ENCODE measurements at places on chromosomes 7 and 10.
A peak's percentile ranks its signal among the peaks of the same experiment; 100 is the strongest.

- no peak for DNase-seq
Observed at GRCh38 chr7:50805447-50806125, 22.9 kb upstream of the GRB10 start.

DNA sequence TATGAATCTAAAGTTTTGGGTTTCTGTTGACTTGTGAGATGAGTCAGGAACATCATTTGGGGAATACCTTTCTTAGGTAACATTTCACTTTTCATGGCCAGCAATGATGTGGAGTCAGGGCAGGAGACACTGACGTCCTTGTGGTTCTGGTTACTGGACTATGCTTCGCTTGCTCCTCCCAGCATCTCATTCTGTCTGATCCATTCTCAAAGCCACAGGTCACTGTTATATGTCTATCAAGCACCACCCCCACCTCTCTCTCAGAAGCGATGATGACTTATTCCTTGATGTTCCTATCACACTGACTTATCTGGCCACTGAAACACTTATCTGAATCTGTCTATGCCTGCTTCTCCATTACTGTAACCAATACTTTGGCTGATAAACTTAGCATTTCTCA lies 51.6 kb downstream of the TES start:
- DNase-seq = no peak

DNA sequence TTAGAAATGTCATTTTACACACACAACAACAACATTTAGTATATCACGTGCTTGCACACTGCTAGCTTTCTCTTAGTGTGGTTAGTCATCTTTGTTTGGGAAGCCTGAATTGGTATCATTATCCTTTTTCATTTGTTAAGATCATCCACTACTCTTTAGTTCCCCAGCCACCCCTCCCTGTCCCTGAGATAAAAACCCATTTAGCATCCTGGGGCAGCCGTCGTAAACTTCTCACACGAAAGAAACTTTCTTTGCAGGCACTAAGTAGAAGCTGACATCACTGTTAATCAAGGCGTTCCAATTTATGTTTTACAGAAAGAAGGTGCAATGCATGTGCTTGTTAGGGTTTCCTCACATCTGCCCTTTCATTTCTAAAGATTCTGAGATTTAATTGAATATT lies 475.1 kb upstream of the FZD8 start:
- DNase-seq = no peak

- DNase-seq = no peak
Observed at GRCh38 chr10:101007099-101007711, 7.6 kb downstream of the LZTS2 start.

GRCh38 chr7:80740778-80741545 lies 102.5 kb downstream of the CD36 start:
- DNase-seq = no peak

GRCh38 chr10:35834877-35835494 lies 192.9 kb upstream of the FZD8 start:
- DNase-seq = no peak

DNA sequence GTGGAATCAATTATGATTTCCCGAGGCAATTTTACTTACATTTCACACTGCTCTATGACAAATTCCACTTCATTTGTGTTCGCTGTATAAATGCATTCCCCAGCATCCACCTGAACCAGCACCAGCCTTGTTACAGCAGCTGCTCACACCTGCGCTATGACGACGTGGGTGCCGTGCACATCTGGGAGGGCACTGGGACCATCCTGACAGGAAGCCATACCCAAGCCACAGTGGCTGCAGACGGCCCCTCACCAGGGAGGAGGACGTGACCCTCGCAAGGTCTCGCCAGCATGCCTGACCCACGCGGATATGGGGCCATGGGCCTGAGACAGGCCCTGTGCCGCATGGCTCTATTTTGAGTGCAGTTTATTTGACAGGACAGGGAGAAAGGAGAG lies 201.3 kb downstream of the MAD1L1 start:
- no peak for DNase-seq

- DNase-seq = no peak
Observed at GRCh38 chr10:6195846-6196245, 6.9 kb upstream of the PFKFB3 start.

DNA sequence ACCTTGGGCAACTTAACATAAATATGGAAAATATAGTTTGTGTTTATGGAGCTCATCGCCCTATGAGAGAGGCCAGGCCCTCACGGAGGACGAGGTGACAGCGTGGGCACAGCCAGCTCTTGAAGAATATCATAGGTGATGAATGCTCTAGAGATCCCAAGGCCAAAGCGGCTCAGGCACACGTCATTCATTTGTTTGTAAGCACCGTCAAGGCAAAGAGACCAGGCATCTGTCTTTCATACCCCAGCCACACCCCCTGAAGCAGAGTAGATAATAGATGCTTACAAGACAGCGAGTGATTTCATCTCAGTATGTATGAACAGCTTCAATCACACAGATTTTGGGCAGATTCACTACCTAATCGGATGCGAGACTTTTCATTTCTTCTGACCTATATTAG lies 242.1 kb upstream of the C7orf33 start:
- no peak for DNase-seq

DNA sequence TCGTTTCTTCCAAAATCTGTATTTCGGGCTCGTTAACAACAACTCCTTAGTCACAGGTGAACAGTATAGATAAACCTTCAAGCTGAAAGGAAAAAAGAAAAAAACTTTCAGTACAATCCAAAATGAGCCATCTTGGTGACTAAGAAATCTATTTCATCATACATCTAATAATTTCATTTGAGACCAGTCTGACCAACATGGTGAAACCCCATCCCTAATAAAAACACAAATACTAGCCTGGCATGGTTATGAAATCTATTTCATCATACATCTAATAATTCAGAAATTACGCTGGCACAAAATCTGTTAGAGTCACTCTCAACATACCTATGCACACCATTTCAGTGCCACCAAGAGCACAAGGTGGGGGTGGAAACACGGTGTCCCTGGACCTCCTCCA lies 8.8 kb downstream of the DCLRE1C start:
- no peak for DNase-seq

DNA sequence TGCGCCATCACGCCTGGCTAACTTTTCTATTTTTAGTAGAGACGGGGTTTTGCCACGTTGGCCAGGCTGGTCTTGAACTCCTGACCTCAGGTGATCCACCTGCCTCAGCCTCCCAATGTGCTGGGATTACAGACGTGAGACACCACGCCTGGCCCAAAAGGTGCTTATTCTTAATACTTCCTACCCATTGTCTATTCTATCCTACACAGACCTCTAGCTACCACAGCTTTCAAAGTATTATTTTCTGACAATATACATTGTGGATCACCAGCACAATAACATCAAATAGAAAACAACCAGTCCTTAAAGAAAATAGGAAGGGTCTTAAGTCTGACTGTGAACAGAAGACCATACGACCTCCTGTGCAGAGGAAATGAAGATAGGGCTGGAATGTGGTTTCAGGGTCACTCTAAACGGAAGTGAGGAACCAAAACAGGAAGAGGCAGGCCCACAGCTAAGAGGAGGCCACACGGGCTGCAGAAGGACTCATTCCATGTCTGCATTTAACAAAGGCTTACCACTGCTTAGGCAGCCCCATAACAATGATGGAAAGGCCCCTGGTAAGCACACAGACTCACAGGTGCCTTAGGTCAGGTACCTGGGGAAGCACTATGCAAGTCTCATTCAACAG lies 115.2 kb downstream of the ZFAND4 start:
- peak; percentile 13 for DNase-seq
